ENCODE measurements at places on chromosomes 6 and 20. TPM values are rescaled to one million over a fixed set of nuclear protein-coding genes. Genes with fewer than 3 reads are reported as not detected.

Gene DNAH8
- total RNA-seq = under 0.01 TPM

DNA sequence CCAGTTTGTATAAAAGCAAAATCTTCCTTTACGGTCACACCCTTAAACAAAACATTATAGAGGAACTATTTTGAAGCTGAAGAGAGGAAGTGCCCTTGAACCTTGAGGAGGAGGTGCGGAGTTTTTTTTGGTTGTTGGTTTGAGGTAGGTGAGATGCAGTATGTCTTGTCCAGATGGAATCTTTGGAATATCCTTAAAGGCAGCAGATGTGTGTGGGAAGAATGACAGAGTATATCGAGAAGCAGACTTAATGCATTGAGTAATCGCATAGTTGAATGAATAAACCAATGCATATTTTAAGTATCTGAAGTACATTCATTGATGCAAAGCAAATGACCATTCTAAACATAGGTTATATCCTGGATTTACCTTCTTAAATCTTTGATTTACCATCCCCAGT, 49.9 kb downstream of the AIG1 start:
- H3K36me3 ChIP-seq = no peaks in the 10 kb centered on the region
- H3K4me1 ChIP-seq = peaks cover 8% of the 10 kb centered on the region
- H3K27me3 ChIP-seq = no peaks in the 10 kb centered on the region
- no peak overlapping the region for H3K27ac ChIP-seq
- peak; percentile 73 for DNase-seq

DNA sequence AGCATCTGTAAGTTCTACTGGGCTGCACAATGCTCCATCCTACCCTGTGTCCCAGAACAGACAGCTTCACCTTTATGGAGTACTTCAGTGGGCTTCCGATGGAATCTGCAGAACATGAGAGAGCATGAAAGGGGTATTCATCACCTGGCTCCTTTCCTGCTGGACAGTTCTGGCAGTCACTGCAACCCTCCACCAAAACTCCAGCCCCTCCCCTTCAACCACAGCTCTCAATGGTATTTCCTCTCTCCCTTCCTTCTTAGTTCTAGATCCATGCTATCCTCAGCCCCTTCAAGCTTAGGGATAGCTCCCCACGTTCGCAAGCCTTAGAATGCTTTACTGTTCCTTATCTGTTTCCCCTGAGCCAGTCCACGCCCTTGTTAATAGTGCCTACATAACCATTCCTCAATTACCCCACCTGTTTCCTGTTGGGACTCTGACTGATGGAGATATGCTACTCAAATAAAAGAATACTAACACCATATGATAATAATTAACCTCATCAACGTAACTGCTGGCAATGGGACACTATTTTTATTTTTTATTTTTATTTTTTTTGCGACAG, 26.8 kb downstream of the TRAM2 start:
- H3K36me3 ChIP-seq = peaks cover 6% of the 10 kb centered on the region
- H3K4me3 ChIP-seq = no peak overlapping the region
- H3K27me3 ChIP-seq = no peaks in the 10 kb centered on the region

DNA sequence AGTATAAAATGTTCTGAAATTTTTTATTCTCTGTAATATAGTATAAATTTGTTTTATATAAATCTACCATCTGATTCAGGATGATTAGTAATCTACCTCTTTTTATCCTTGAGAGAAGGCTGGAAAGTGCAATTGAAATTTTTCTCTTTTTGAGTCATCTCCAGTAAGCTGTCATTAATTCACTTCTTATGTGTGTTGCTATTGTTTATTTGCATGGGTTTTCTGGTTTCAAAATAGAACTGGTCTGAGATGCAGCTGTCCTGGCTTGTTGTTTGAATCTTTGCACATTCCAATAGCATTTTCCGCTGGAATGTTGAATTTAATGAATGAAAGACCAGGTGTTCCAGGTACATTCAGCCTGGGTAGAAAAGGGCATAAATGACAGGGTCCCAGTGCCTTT, 24.3 kb upstream of the TAB2 start:
- H3K27ac ChIP-seq = no peak overlapping the region
- no peaks in the 10 kb centered on the region for H3K4me1 ChIP-seq
- H3K27me3 ChIP-seq = no peaks in the 10 kb centered on the region
- DNase-seq = no peak
- H3K4me3 ChIP-seq = no peak overlapping the region

All from IMR-90 (cell line).